ENCODE measurements at places on chromosomes 4 and X. TPM values are rescaled to one million over a fixed set of nuclear protein-coding genes. Genes with fewer than 3 reads are reported as not detected.

Gene PFKFB1
- 0.58 TPM for total RNA-seq

Gene SAGE1
- not detected for total RNA-seq

Gene PNMA5
- total RNA-seq, result not detected

Gene CSAG2
- not detected for total RNA-seq

Gene TXK
- total RNA-seq, result 0.58 TPM

Gene BTK
- not detected for total RNA-seq

DNA sequence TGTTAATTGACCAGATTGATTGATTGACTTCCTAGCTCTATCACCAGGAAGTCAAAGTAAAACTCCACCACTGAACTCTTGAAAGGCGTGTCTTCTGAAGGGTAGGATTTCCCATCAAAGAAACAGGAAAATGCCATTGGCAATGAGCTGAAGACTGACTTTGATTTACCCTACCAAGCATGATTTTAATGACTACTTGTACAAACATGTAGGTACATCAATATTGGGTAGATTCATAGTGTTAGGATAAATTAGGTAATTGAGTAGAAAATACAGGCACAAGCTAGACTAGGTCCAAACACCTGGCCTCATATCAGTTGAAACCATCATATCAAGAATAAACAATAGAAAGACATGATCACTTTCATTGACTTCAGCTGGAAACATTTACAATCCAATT, 53.2 kb upstream of the ATXN3L start:
- no peak for ATAC-seq

GRCh38 chr4:95541889-95542607, 6.7 kb downstream of the UNC5C start:
- no peak for ATAC-seq

GRCh38 chrX:71668248-71668595, 876 bp downstream of the LOC101059915 start:
- no peak for ATAC-seq

DNA sequence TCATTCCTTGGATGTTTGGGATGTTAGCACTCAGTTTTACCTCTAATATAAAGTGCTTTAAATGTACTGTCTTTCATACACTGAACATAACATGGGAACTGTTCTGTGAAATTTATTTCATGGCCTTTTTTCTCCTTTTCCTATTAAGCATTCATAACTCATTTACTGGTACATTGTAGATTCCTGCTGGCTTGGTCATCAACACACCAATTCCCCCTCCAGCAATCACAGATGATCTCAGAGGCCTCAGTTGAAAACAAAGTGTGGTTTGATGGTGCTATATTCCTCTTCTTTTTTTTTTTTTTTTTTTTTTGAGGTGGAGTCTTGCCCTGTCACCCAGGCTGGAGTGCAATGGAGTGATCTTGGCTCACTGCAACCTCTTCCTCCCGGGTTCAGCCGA, 61.9 kb upstream of the FAM47B start:
- ATAC-seq, result no peak

DNA sequence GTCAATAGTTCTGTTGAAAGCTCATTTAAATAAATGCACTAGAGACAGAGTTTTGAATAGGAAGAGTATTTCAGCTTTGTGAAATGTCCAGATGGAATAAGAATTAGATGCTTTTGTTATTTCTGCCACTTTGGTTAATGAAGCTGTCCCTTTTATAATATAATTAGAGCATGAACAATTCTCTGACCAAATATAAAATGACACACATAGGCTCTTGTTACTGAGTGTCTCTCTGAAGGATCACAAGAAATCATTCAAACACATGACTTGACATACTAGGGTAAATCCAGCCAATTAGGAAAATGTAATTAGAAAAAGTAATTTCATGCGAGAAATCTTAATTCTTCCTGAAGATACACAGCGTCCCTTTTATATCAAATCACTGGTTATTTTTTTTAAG, 68.4 kb upstream of the DDIT4L start:
- no peak for ATAC-seq

DNA sequence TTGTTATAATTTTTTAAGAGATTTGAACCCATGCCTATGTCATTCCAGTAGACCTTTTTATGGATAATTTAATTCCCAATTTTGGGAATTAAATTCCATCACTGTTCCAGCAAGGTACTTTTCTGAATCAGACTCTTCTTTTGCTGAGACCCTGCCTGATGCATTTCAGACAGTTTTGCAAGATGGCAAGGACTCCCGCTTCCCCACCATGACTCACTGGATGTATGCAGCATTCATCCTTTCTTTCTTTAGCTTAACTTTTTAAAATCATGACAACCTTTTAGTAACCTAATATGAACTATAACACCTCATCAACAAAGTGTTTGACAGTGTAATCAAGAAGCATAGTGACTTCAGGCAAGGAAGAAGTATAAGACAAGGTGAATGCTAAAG, 178.1 kb upstream of the LEF1 start:
- no peak for ATAC-seq

GRCh38 chrX:97931586-97931985, 1047.9 kb downstream of the RPA4 start:
- no peak for ATAC-seq

DNA sequence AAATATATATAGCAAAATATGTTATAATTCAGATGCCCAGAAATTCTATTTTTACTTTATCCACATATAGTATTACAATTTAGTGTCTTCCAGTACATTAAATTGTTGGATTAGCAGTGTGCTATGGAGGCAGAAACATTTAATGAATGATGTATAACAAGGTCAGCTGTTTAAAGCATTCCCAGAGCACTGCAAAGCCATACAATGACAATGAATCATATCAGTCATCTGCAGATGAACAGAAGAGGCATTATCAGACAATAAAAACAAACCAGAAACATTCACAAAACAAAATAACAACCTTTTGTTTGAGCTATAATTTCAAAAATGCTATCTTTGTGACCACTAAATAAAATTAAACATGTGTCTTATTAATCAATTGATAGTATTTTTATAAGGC, 524.2 kb downstream of the FAT4 start:
- no peak for ATAC-seq

DNA sequence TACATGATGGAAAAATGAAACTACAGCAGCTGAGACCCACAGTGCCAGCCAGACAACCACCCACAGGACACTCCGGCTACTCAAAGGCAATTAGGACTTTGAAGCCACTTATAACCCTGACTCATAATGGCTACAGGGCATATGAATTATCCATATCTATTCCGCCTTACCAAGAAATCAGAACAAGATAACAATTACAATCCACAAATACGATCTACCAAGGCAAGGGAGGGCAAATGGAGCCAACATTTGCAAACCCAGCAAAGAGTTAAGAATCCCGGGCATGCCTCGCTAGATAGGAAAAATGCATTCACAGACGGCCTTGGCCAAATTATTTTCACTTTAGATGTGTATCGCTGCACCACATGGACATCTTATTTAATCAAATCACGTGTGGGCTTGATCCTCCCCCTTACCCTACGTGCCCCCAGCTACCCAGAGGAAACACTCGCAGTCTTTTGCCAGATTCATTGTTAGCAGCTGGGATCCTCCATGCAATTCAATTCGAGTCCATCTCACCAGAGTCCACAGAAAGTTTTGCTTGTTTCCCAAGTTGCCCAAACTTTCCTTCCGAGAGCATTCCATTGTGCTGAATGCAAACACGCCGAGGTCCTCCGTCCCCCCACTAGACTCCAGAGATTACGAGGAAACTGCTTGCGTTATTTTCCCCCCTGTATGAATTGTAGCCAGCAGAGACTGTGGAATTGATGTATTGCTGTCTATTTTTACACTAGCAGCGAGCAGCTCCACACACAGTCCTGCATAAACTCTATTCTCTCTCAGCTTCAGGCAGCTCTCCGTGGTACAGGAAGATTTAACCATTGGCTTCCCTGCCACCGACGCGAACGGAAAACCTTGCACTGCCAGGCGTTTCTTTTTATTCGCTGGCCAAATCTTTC, 1.2 kb downstream of the PPARGC1A start:
- peak; percentile 68 for ATAC-seq

DNA sequence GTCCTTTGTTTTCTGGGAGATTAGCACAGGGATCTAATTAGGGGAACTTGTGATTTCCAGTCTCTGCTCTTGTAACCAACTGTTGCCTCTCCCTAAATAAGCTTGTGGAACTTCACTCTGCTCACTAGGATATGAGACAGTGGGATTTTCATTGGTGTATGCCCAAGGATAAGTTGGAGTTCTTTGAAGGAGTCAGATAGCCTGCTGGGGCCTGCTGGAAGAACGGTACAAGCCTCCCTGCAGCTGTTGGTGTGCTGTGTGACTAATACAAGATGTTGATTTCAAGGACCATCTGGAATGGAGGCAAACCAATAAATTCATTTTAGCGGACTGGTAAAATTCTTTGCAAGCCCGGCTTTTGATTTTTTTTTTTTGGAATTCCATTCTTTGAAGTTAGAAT, 167.0 kb downstream of the AASDH start:
- ATAC-seq, result peak; percentile 9

- no peak for ATAC-seq
These were observed 493.4 kb downstream of the IQCM start for GRCh38 chr4:149322203-149322602.

- peak; percentile 48 for ATAC-seq
These were observed 179.7 kb upstream of the TET2 start for GRCh38 chr4:104967034-104967401.

DNA sequence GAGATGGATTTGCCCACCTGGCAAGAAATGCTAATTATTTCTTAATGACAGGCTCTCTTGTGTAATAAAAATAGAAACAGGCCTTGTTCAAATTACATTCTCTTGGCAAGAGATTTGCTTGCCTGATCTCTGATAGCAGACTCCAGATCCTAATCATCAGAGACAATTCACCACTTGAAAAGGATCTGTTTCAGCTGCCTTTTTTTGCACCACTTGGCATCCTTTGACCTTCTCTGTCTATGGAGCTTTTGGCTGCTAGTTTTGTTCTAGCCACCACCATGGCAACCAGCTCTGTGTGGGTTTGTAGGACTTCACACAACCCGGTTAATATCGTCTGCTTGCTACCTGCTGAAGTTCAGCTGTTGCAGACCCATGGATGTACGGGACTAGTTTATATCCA, 241.1 kb upstream of the TLL1 start:
- ATAC-seq, result no peak

DNA sequence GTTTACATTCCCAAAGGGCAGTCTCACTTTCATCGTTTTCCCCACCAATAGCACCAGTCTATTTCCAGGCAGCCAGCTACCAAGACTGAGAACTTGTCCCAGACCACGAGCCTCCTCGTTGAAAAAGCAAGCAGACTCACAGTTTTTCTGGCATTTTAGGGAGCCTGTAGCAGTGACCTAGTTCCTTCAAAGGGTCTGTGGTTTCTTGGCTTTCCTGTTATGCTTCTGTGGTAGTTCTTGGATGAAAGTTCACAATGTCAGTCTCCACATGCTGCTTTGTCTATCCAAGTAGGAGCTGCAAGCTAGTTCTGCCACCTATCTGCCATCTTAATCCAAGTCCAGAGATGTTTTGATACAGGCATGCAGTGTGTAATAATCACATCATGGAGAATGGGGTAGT, 151.6 kb upstream of the ZC4H2 start:
- ATAC-seq, result no peak

DNA sequence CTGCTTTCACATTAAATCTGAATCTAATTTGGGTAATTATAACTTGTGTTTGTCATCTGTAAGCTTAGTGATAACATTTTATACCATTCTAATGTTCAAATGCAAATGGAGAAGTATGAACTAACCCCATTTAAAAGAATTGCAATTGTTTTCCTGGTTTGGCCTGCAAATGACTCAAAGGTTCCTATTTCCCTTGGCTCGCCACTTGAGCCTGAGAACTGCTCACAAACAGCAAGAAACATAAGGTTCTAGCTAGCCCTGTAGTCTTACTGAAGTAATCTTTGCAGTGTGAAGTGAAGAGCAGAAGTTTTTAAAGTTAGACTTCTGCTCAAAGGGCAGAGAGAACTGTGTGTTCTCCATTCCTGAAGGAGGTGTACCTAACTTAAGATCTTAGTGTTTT, 27.2 kb downstream of the UPRT start:
- no peak for ATAC-seq

DNA sequence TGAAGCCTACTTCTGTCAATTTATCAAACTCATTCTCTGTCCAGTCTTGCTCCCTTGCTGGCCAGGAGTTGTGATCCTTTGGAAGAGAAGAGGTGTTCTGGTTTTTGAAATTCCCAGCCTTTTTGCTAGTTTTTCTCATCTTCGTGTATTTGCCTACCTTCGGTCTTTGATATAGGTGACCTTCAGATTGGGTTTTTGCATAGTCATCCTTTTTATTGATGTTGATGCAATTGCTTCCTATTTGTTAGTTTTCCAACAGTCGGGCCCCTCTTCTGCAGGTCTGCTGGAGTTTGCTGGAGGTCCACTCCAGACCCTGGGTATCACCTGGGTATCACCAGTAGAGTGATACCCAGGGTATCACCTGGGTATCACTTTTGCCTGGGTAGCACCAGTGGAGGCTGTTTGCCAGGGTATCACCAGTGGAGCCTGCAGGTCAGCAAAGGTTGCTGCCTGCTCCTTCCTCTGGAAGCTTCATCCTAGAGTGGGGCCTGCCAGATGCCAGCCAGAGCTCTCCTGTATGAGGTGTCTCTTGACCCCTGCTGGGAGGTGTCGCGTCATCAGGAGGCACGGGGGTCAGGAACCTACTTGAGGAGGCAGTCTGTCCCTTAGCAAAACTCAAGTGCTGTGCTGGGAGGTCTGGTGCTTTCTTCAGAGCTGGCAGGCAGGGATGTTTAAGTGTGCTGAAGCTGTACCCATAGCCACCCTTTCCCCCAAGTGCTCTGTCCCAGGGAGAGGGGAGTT, 684.2 kb downstream of the PCDH18 start:
- no peak for ATAC-seq

DNA sequence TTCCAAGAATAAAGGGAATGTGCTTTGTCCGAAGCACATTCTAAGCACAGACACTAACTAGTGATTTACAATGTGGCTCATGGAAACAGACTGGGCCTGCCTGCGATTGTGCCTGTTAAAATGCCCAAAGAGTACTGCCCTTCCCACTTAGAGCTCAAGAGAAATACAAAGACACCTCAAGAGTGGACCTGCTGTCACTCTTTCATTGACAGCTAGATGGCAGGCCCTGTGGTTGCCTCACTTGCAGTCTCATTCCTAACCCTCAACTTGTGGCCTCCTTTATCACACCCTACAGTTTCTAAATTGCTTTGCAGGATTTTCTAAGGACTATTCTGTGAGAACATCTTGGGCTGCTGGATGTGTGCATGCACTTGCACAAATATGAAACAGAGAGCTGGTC, 331.0 kb upstream of the EMCN start:
- ATAC-seq, result no peak
